Neural crest cell (in vitro differentiated cells): ENCODE measurements at places on chromosomes 3 and 15. TPM values are rescaled to one million over a fixed set of nuclear protein-coding genes. Genes with fewer than 3 reads are reported as not detected.

The TMEM207 gene
- total RNA-seq = not detected in 2 replicates

DNA sequence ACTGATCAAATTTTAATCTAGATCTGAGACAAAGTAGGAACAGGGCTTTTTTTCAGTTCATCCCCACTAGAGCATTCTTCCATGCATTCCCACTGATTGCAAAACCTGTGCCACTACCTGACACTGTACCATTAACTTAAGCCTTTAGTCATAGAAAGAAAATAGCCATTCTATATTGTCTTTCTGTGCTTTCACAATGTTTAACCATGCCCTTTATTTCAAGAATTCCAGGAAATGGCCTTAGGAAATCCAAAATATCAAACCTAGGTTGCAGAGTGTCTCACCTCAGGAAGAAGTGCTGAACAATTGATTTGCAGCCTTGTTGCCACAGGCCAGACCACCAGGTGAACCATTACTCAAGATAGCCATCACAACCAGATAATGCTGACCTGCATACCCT is 56.2 kb upstream of the TGFBR2 start:
- H3K36me3 ChIP-seq = no peaks in the 10 kb centered on the region
- H3K27me3 ChIP-seq = no peaks in the 10 kb centered on the region
- H3K4me1 ChIP-seq = peaks cover 43% of the 10 kb centered on the region
- DNase-seq = no peak

- DNase-seq = no peak
- H3K36me3 ChIP-seq = no peaks in the 10 kb centered on the region
- H3K27me3 ChIP-seq = peaks cover 67% of the 10 kb centered on the region
- H3K27ac ChIP-seq = no peak overlapping the region
These were observed 911 bp downstream of the RFTN1 start for GRCh38 chr3:16512435-16513140.

DNA sequence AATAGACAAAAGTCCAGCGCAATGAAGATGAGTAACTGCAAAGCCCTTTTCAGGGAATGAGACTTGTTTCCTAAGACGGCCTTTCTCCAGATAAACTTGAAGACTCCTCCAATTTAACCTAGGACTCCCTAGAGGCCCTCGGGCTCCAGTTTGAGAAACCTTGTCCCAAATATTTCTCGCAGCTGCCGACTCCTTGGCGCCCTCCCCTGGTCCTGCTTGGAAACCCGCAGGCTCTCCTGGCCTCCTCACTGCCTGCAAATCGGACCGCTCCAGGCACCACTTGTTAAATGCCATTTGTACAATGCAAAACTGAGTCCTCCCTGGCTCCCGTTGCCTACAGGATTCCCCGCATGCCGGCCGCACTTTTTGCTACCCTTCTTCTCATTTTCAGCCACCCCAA is 36.8 kb downstream of the MUC4 start:
- no peaks in the 10 kb centered on the region for H3K36me3 ChIP-seq
- H3K27ac ChIP-seq = no peak overlapping the region
- no peaks in the 10 kb centered on the region for H3K4me1 ChIP-seq
- H3K27me3 ChIP-seq = no peaks in the 10 kb centered on the region

DNA sequence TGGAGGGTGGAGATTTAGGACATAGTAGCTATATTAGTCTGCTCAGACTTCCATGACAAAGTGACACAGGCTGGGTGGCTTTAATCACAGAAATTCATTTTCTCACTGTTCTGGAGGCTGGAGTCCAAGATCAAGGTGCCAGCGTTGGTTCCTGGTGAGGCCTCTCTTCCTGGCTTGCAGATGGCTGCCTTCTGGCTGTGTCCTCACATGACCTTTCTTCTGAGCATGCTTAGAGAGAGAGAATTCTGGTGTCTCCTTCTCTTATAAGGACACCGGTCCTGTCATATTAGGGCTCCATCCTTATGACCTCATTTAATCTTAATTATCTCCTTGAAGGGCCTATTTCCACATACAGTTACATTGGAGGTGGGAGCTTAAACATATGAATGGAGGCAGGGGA is 14.9 kb upstream of the SHC4 start:
- peak overlapping the region; percentile 29 for H3K4me3 ChIP-seq
- no peaks in the 10 kb centered on the region for H3K27me3 ChIP-seq
- no peak for DNase-seq
- no peaks in the 10 kb centered on the region for H3K36me3 ChIP-seq
- peaks cover 66% of the 10 kb centered on the region for H3K4me1 ChIP-seq

DNA sequence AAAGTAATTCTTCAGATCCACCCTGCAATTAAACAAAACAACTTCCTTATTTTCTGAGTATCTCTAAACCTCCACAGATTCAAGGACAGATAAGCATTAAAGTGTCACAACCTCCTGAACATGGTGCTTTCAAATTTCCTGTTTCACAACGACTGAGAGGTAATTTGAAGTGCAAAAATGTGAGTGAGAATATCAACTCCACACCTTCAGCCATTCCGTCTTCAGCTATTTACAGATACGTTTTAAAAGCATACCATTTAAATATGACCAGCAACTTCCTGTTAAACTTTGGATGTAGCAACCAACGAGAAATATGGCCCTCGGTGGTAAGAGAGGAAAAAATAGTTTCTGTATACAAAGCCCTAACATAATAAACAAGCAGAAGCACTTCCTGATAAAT is 32.1 kb upstream of the PCSK6 start:
- H3K27ac ChIP-seq = no peak overlapping the region
- H3K27me3 ChIP-seq = peaks cover 19% of the 10 kb centered on the region
- DNase-seq = no peak
- H3K4me1 ChIP-seq = no peaks in the 10 kb centered on the region
- H3K4me3 ChIP-seq = no peak overlapping the region

DNA sequence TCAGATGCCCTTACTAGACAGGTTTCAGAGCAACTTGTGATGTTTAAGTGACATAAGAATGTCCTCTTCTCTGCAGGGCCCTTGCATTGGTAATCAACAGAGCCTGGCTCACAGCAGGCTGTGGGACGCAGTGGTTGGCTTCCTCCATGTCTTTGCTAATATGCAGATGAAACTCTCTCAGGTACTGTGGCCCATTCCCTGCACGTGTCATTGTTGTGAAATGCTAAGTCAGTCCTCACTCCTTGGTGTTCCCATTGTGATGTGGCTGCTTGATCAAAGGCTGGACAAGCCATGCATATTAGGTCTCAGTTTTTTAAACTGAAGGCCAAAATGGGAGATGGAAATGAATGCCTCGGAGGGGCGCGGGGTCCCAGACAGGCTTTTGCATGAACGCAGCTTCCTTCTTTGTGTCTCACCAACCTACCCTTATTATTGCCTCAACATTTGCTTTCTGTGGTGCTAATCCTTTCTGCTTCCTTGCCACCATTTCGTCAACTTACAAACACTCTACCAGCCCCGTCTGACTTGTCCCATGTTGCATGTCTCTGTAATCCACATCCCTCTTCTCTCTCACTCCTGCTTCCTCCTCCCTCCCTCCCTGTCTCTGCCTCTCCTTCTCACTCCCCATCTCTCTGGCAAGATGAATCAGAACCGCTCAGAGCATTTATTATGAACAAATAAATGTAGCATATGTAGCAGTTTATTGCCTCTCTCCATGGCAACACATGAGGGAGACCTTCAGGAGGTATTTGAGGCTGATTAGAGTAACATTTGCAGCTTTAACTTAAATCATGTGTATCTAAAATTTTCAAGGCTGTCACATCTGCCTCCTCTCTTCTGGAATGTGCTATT is 133.2 kb upstream of the CHRM5 start:
- H3K27ac ChIP-seq = peak overlapping the region; percentile 76
- no peaks in the 10 kb centered on the region for H3K27me3 ChIP-seq
- H3K4me3 ChIP-seq = no peak overlapping the region
- H3K4me1 ChIP-seq = peaks cover 19% of the 10 kb centered on the region

GRCh38 chr3:187960820-187961219 is 193.1 kb upstream of the LPP start:
- H3K4me1 ChIP-seq = no peaks in the 10 kb centered on the region
- H3K36me3 ChIP-seq = no peaks in the 10 kb centered on the region
- no peaks in the 10 kb centered on the region for H3K27me3 ChIP-seq
- no peak overlapping the region for H3K4me3 ChIP-seq
- DNase-seq = no peak
- H3K27ac ChIP-seq = no peak overlapping the region

- no peaks in the 10 kb centered on the region for H3K27me3 ChIP-seq
- peaks cover 27% of the 10 kb centered on the region for H3K36me3 ChIP-seq
- H3K4me1 ChIP-seq = peaks cover 5% of the 10 kb centered on the region
- DNase-seq = no peak
- no peak overlapping the region for H3K27ac ChIP-seq
These were observed 16.9 kb upstream of the FAM3D start for GRCh38 chr3:58683466-58683865.

- H3K4me1 ChIP-seq = peaks cover 36% of the 10 kb centered on the region
- no peaks in the 10 kb centered on the region for H3K27me3 ChIP-seq
- no peak for DNase-seq
- H3K36me3 ChIP-seq = peaks cover 7% of the 10 kb centered on the region
- no peak overlapping the region for H3K4me3 ChIP-seq
These were observed 161.7 kb downstream of the BBX start for GRCh38 chr3:107684431-107684925.
